ENCODE measurements at places on chromosomes 7 and 10. TPM values are rescaled to one million over a fixed set of nuclear protein-coding genes. Genes with fewer than 3 reads are reported as not detected.

DNA sequence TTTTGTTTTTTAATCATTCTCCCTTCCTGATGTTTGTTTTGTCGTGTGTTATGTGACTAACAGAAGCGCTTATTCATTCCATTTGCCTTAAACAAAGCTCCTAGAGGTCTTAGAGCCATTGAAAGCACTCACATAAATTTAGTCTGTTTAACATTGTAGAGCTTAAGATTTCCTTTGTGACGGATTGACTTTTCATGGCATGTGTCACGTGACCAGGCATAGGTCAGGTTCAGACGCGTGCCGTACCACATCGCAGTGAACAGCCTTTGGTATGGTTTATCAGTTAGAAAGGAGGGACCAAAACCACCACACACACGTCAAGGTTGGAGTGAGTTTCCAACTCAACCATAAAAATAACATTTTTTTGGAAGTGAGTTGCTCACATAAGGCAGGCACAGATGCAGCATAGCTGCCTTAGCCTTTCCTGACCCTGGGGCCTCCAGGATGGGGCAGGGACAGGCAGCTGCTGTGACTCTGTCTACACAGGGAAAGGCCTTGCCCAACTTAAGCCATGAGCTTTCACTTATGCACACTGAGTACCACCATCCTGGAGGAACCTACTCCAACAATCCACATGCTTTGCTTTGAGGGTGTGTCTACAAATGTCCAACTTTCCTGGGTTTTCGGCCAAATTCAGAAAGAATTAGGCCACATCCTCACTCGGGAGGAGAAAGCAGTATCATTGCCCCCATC, 55.5 kb downstream of the WDFY4 start:
- no peak for DNase-seq

GRCh38 chr10:6382081-6382480, 179.3 kb downstream of the PFKFB3 start:
- DNase-seq: peak; percentile 22

DNA sequence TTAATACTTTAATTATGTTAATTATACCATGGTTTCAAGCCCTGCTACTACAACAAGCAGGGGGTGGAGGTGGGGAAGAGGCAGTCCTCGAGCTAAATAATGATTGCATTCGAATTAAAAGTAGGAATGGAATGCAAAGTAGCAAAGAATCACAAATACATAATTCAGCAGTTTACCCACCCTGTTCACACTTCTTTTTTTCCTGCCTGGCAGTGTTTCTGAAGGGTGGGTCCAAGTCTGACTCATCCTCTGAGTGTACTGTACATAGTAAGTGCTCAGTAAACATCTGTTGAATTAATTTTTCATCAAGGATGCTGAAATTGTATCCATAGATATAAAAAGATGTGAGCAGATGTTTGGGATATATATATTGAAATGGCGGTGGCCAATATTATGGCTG, 778.8 kb downstream of the LRMDA start:
- no peak for DNase-seq

- no peak for DNase-seq
Measured at GRCh38 chr10:31886885-31887284, 41.7 kb downstream of the ARHGAP12 start.

DNA sequence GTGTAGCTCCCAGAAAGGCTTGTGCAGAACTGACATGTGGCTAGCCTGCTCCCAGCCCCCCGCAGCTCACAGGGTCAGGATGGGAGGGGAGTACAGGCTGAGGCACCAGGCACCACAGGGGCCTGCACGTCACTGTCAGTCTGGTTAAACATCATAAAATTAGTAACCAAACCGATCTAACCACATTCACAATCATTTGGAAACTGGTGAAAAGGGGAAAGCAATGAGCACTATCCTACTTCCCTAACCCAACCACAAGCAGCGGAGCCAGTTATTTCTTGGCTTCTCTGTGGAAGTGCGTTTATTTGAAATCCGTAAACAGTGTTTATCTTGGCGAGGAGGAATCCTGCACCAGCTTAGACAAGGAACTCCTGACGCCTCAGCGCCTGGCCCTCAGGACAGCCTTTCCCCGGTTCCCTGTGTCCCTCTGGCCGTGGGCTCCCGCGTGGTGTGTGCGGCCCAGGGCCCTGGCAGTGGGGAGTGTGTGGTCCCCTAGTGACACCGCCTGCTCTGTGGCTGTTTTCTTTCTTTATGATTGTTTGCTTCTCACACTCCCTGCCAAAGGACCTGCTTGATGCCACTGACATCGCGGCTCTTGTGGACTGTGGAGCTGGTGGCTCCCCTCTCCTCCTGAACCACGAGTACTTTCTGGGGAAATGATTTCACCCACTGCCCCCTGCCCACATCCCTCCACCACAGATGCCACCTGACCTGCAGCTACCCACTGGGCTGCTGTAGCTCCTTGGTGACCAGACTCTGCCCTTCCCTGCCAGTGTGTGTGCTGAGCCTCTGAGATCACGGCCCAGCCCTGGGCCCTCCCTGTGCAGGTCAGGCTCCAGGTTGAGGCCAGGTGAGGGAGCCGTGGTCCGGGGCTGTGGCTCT, 38.0 kb downstream of the INPP5A start:
- DNase-seq: no peak

DNA sequence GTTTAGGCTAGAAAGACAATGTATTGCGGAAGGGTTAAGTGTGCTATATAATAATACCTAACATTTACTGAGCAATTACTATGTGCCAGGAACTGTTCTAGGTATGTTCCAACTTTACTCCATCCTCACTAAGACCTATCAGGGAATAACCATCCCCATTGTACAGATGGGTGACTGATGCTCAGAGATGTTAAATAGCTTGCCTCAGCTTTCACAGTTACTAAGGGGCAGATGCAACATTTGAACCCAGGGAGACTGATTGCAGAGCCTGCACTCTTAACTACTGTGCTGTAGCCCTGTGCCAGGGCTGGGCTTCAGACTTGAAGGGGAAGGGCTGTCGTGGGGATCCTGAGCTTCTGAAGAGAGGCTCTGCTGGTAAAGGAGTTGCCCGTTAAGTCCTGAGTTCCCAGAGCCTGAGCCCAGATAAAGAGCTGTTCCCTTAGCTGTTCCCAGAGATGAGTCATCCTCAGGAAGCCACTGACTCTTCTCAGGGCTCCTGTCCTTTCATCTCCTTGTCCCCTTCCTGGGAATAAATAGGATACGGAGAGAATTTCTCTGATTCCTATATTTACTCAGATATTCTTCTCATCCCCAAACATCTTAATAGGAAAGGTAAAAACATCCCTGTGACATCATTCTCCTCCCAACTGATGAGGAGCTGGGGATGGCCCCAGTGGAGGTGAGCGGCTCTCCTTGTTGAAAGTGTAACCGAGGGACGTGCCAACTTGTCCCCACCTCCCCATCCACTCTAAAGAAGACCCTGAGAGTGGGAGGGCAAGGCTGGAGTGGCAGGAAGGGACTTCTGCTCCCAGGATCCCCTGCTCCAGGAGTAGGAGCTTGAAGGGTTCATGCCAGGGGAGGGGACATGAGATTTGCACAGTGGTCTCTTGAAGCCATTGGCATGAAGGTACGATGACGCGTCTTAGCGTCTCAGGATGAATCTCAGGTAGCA, 28.0 kb upstream of the HABP2 start:
- DNase-seq: no peak

GRCh38 chr7:152868122-152869040, 108.8 kb downstream of the ACTR3B start:
- DNase-seq: no peak

GRCh38 chr7:77254429-77254828, 54.8 kb upstream of the FGL2 start:
- DNase-seq: no peak

GRCh38 chr10:51766423-51767102, 67.2 kb upstream of the CSTF2T start:
- no peak for DNase-seq

DNA sequence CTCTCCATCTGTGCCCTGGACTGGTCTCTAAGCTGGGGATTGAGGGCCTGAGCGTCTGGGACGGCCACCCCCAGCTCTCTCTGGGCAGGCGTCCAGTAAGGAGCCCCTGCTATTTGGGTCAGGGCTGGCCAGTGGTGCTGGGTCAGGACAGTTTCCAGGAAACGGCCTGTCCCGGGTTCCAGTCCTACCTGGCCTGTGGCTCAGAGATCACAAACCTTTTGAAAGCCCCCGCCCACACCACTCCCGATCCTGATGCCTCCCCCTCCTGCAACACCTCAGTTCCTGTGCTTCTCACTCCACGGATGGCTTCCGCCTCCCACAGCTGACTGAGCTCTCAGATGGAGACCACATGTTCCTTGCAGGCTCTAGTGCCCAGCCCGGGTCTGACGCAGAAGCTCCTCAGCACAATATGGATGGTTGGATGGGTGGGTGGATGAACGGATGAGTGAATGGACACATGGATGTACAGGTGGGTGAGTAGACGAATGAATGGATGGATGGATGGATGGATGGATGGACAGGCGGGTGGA, 91.7 kb upstream of the PDGFA start:
- no peak for DNase-seq

DNA sequence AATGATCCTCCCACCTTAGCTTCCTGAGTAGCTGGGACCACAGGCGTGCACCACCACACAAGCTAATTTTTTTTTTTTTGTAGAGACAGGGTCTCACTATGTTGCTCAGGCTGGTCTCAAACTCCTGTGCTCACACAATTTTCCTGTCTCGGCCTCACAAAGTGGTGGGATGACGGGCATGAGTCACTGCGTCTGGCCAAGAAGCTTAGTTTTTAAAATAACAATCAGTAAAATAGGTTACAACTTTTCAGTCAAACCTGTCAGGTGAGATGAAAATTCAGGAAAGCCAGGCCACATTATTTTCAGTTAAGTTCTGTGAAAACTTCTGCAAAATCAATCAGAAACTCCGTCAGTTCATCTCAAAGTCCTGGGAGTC, 55.4 kb downstream of the FAM241B start:
- DNase-seq: no peak

GRCh38 chr10:3071405-3072198, 4.3 kb downstream of the PFKP start:
- no peak for DNase-seq

- DNase-seq: no peak
Measured at GRCh38 chr7:111958896-111959295, 247.3 kb downstream of the DOCK4 start.

DNA sequence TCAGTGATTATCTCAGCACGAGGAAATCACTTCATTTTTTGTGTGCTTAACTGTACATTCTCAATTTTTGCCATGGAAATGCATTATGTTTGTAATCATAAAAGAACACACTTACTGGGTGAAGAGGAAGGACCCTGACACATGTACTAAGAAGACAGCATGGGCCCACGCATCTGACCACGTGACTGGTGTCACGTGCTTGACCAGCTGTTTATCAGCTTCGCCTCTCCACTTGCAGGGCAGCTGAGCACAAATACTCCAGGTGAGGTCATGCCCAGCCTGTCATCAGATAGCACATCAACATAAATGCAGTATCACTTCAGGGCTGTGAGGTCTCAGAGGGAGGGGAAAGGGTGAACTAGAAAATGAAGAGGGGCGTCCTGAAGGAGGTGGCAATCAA, 179.8 kb downstream of the EBF3 start:
- no peak for DNase-seq

DNA sequence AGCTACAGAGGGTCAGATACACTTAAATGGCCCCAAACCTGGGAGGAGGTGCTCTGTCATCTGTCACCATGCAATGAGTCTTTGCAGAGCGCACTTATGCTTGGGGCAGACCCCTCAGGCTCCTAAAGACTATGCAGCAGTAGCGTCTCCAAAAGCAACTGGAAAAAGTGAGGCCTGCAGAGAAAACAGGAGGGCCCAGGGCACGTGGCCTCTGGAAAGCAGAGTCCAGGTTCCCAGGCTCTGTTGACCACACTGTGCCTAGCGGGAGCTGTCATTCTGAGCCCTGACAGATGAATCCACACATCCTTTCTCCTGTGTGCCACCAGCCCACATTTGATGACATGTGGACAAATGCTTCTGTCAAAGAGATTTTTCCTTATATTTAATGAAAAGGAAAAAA, 66.4 kb downstream of the MINDY4 start:
- DNase-seq: no peak

- no peak for DNase-seq
Measured at GRCh38 chr7:99489235-99489634, 10.8 kb downstream of the ZNF394 start.

DNA sequence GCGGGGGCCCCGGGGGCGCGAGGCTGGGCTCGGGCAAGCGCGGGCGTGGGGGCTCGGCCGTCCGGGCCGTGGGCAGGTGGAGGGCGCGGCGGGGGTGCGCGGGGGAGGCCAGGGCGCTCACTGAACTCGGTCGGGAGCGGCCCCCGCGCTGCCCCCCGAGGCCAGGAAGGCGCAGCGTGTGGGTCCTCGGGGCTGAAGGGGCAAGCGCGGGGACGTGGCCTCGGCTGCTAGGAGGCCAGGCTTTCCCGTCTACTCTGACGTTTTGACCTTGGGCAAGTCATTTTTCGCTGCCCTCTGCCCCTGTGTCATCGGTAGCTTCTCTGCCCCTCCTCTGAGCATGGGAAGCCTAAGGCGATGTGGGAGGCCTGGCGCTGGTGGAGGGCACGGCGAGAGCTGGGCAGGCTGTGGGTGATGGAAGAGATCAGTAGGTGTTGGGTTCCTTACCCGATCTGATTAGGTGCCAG, 441 bp downstream of the FBH1 start:
- DNase-seq: no peak

GRCh38 chr7:144568233-144568632, 164.7 kb upstream of the NOBOX start:
- no peak for DNase-seq

DNA sequence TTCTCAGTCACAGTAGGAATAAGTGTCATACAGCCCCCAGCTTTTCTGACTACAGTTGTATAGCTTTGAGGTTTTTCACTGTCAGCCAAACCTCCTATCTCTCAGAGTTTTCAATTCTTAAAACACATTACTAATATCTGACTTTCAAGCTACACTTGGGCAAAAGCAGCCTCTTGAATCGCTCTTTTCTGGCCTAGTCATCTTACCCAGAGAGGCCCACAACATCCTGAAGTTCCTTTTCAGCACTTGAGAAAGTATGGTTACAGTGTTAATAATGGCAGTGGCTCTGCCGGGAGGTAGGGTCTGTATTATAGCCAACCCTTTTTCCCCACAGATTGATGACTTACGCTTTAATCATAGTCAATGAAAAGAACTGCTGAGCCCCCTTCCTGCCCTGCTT, 181.0 kb downstream of the LRRC4 start:
- DNase-seq: no peak

The CTAGE4 gene
- polyA plus RNA-seq: not detected

The PPP1R3C gene
- polyA plus RNA-seq: 161 TPM

The DMBT1 gene
- polyA plus RNA-seq: not detected

The ADK gene
- 31.0 TPM for polyA plus RNA-seq

The CDK1 gene
- 23.9 TPM for polyA plus RNA-seq

The CTAGE6 gene
- 0.30 TPM for polyA plus RNA-seq

The FAM24B gene
- polyA plus RNA-seq: 2.0 TPM

The CALCR gene
- 11.1 TPM for polyA plus RNA-seq

The HOXA4 gene
- 26.4 TPM for polyA plus RNA-seq

The HYAL4 gene
- 0.05 TPM for polyA plus RNA-seq

The XRCC2 gene
- polyA plus RNA-seq: 3.5 TPM

The CCT6A gene
- polyA plus RNA-seq: 151 TPM

The KIAA1549 gene
- polyA plus RNA-seq: 9.9 TPM

The GET4 gene
- polyA plus RNA-seq: 46.7 TPM

Measured in forelimb muscle (tissue), 1 donor.